Occipital lobe (tissue), 3 donors: ENCODE measurements at places on chromosomes 6 and 20.
A peak's percentile ranks its signal among the peaks of the same experiment; 100 is the strongest.

GRCh38 chr6:167232356-167232755, 58.8 kb upstream of the UNC93A start:
- DNase-seq = no peak

DNA sequence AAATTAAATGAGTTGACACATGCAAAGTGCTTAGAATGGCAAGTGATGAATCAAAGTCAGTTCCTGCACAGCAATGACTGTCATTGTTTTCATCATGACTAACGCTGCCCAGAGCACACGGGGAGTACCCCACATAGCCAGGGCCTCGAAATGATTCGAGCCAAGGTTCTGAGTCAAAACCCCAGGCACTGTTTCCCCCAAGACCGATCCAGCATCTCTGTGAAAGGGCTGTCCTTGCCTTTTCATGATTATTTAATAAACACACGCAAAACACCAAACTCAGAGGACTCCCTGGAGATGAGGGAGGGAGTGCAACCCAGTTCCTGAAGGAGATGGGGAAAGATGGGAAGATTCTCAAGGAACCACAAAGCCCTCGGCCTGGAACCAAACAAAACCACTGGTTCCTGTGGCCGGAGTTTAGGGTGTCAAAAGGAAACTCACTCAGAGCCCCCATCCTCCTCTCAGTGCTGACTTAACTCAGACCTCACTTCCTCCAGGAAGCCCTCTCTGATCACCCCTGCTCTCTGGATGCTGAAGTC, 3.8 kb downstream of the PREX1 start:
- DNase-seq = peak; percentile 17

GRCh38 chr6:20900389-20901160, 366.3 kb downstream of the CDKAL1 start:
- no peak for DNase-seq

DNA sequence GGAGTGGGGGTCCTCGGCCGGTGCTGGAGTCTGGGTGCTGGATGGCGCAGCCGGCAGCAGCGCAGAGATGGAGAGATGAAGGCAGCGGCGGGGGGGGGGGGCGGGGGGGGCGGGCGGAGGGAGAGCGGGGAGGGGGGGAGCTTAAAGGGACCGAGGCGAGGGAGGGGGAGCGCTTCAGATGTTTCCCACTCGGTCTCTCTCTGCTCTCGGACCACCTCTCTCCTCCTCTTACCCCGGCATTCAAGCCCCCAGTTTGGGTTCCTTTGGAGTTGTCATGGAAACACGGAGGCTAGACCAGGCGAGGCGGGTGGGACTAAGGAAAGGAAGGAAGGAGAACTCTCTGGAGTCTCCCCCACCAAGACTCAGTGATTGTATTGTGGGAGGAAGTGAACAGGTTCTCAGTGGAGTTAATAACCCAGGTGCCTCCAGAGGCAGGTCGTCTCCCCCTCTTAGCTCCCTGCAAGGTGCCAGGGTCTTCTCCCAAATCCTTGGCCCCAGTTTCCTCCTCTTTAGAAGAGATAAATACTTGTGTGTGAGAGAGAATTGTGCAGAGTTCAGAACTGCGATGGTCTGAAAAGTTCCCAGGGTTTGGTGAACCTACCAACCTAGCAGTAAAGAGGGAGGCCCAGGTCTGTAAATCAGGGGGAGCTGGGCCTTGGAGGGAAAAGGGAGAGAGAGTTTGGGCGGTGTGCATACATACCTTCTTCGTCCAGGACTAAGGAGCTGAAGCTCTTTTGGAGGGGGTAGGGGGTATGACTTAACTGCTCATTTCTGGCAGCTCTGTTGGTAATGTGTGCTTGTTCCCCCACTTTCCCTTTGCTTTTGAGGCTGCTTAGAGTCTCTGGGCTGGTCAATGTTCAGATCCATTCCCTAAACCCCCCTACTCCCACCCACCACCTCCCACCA, at the start of gene PRRT1:
Gene PRRT1 (minus strand): TSS at position 77 of the 906 bp plus-strand sequence. CDS start 112 bp downstream, outside the sequence.
- DNase-seq = peak; percentile 46

DNA sequence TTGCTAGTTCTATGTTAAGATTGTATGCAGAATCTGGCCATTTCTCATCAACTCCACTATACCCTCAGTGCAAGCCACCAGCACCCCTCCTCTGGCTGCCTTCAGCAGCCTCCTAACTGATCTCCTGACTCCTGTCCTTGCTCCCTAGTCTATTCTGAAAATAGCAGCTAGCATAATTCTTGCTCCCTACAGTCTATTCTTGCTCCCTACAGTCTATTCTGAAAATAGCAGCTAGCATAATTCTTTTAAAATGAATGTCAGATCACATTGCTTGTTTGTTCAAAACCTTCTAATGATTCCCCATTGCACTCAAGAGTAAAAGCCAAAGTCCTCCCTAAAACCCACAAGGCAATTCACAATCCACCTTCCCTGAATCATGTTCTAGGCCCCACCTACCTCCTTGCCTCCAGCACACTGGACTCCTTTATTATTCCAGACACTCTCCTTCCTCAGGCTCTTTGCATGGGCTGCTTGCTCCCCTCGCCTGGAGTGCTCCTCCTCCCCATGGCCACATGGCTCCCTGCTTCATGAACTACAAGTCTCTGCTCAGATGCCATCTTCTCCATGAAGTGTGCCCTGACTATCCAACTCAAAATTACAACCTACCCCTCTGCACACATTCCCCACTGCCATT, 164.2 kb upstream of the TNFAIP3 start:
- no peak for DNase-seq

DNA sequence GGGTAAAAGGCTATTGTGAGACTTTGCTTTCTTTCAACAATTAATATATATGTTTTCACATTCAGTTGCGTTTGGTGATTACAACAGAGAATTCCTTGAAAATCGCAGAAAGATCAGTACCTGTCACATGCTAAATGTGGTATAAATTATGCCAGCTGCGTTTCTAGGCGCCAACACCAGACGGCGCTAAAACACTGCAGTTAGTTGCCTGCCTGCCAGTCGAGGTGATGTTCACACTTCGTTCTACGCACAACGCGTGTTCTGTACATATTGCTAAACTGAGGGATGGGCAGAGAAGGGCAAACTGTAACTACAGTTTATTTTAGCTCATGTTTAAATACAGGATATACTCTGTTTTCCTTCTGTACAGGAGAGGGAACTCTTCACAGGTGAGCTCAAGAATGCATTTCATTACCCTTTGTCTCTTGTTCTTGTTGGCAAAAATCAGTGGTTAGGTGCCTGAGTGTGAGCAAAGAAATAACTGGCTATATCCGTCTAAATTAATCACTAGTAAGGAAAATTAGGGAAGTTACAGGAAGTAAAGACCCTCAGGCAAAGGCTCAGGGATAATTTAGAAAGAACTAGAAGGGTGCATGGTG, 100.1 kb upstream of the RGS17 start:
- DNase-seq = peak; percentile 18

GRCh38 chr6:79028641-79029314, 49.3 kb downstream of the PHIP start:
- DNase-seq = no peak

GRCh38 chr20:45993197-45993951, 15.3 kb upstream of the MMP9 start:
- no peak for DNase-seq

GRCh38 chr20:35199740-35200139, 26.8 kb upstream of the MMP24 start:
- no peak for DNase-seq

DNA sequence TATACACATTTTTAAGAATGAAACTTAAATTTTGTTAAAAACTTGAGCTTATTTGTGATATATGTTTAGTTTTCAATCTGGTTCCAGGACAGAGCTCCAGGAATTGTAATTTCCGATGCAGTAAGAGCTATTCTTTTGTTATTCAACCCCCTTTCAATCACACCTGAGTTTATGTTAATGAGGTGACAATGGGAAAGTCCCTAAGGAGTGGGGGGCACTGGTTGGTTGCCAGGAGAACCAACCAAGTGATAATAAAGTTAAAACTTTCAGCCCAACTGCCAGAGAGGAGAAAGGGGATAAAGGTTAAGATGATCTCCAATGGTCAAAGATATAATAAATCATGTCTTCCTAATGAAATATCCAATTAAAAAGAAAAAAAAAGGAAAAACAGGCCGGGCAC, 19.8 kb downstream of the MDN1 start:
- DNase-seq = no peak

- no peak for DNase-seq
These were observed 39.2 kb upstream of the TPD52L1 start for GRCh38 chr6:125114248-125114858.

DNA sequence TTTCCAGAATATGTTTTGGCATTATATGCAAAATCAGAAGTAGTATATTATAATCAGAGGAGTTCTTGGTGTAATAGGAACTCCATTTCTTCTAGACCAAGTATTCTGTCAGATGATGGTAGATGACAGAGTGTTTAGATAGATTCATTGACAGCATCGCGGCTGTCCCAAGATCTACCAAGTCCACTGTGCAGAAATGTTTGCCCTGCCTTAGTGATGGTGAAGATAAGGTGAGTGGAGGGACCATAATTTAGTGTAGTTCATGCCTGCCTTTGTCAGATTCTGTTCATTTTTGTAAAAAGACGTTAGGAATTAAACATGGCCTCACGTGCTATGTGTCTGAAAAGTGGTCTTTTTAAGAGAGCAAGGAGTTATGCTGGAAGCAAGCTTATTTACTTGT, 270.1 kb downstream of the ARID1B start:
- no peak for DNase-seq

DNA sequence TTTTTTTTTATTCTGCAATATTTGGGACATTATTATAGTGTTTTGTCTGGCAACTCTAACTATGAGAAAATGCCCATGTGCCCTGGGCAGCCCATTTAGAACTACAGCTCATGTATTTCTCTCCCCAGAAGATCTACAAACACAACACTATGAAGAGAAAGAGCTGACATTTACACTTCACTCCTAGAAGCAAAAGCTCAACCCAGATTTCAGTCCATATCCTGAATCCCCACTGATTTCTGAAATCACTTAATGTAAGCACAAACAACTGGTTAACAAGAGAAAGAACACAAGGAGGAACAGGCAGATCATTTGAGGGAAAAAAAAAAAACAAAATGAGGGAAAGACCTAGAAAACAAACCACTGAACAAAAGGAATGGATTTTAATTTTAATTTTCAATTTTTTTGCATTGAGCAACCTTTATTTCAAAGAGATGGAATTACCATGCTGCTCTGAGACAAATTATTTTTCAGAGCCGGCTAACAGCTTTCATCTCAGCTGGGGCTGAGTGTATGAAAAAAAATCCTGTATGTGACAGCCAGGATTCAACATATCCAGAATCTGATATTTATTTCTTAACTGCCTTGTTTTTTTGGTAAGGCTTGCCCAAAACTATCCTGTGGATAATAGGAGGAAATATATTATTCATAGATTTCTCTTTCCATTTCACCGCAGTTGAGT, 32.5 kb downstream of the KIAA0319 start:
- DNase-seq = no peak

- no peak for DNase-seq
These were observed 838 bp upstream of the NKX2-2 start for GRCh38 chr20:21514553-21515251.

- no peak for DNase-seq
These were observed 7.5 kb upstream of the TMEM14B start for GRCh38 chr6:10740061-10740460.

GRCh38 chr6:114366899-114367298, 24.1 kb upstream of the HS3ST5 start:
- no peak for DNase-seq

DNA sequence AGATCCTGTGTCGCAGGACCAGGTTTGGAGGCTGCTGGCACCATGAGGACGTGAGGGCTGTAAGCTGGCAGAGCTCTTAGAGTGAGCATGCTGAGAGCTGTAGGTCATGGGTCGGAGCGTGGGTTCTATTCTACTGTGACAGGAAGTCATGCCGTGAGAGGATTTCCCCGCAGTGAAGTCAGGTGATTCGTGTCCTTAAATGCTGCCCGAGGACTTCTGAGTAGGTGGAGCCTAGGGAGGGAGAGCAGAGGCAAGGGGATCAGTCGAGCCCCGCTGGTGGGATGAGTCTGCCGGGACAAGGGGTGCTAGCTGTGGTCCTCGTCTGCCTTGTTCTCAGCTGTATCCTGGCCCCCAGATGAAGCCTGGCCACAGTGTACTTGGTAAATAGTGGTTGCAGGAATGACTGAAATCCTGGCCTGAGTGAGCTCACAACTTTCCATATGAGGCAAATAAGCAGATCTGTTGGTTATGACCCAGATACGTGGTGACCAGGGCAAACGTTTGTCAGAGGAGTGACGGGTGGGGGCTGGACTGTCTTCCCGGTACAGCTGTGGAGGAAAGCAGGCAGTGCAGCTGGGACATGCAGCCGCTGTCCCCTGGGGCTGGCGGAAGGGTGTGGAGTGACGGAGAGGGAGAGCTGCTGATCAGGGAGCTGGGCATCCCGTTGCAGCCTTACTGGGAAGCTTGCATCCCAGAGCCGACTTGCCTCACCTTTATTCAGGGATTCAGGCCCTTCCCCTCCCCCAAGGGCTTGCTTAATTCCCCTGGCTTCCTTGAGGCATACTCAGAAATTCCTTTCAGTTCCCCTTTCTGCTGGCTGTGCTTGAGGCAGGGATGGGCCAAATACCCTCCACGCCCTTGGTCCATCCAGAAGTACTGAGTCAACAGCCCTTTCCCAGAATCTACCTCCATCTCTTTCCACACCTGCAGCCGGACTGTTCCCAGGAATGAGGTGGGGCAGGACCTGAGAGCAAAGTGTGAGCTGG, 250.9 kb upstream of the RREB1 start:
- DNase-seq = no peak

DNA sequence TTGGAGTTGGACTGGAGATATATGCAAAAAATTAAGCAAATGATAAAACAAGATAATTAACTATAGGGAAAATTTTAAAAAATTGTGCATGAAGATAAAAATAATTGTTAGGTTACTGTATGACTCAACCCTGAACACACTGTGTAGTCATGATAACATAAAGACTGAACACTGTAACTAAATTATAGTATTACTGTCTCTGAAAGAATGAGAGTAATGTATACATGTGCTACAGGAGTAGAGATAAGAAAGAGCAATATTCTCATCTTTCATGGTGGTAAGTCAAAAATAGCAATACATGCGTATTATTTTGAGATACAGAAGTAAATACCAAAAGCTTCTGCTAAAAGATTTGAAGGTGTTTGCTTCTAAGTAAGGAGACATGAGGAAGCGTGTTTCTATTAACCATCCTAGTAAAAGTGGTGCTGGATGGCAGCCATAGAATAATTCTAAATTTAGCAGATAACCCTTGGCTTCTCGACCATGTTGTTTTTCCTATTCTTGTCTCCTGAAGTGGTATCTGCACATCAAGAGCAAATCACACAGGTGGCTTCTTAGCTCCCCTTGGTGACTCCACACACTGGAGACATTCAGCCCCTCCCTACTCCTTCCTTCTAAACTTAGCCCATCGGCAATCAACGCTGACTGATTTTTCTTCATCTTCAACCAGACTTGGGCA, 390.6 kb upstream of the PLCB4 start:
- DNase-seq = no peak

GRCh38 chr20:54524849-54525248, 49.5 kb downstream of the DOK5 start:
- DNase-seq = no peak

DNA sequence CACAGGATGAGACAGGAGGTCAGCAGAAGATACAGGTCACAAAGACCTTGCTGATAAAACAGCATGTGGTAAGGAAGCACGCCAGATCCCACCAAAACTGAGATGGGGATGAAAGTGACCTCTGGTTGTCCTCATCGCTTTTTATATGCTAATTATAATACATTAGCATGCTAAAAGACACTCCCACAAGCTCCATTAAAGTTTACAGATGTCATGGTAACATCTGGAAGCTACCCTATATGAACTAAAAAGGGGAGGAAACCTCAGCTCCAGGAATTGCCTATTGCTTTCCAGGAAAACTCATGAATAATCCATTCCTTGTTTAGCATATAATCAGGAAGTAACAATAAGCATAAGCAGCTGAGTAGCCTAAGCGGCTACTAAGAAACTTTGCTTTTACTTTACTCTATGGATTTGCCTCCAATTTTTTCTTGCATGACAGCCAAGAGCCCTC, 8.4 kb upstream of the RIN2 start:
- DNase-seq = no peak
